ENCODE measurements at places on chromosomes 3 and 15. TPM values are rescaled to one million over a fixed set of nuclear protein-coding genes. Genes with fewer than 3 reads are reported as not detected.

- no peak overlapping the region for H3K4me3 ChIP-seq
- no peak for DNase-seq
- no peaks in the 10 kb centered on the region for H3K4me1 ChIP-seq
- no peaks in the 10 kb centered on the region for H3K27me3 ChIP-seq
- no peaks in the 10 kb centered on the region for H3K36me3 ChIP-seq
- H3K27ac ChIP-seq, result no peak overlapping the region
Measured at GRCh38 chr3:56133423-56133822, 334.8 kb downstream of the ERC2 start.

DNA sequence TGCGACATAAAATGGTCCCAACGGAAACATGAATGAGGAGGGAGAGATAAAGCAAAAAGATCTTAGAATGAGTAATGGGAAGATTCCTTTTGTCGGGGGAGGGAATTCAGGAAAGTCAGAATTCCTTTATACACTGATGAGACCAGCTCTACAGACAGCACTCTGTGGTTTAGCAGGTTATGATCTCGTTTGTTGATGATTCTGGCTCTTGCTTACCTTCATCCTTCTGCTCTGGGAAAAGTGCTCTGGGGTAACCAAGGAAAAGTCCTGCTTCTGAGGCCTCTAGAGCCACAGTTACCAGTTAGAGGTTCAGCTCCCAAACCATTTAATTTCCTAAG, 150.7 kb upstream of the NR2E3 start:
- H3K4me1 ChIP-seq, result no peaks in the 10 kb centered on the region
- H3K27ac ChIP-seq, result no peak overlapping the region
- H3K36me3 ChIP-seq, result no peaks in the 10 kb centered on the region
- no peak overlapping the region for H3K4me3 ChIP-seq
- H3K27me3 ChIP-seq, result no peaks in the 10 kb centered on the region
- DNase-seq, result no peak

GRCh38 chr3:100073714-100074307, 40.5 kb downstream of the FILIP1L start:
- H3K27me3 ChIP-seq, result no peaks in the 10 kb centered on the region
- no peaks in the 10 kb centered on the region for H3K36me3 ChIP-seq

GRCh38 chr3:138203938-138204337, 16.8 kb downstream of the ARMC8 start:
- peaks cover 7% of the 10 kb centered on the region for H3K4me1 ChIP-seq
- H3K4me3 ChIP-seq, result no peak overlapping the region
- no peak overlapping the region for H3K27ac ChIP-seq
- peaks cover 6% of the 10 kb centered on the region for H3K36me3 ChIP-seq
- no peaks in the 10 kb centered on the region for H3K27me3 ChIP-seq

- no peaks in the 10 kb centered on the region for H3K4me1 ChIP-seq
- H3K27ac ChIP-seq, result no peak overlapping the region
- H3K36me3 ChIP-seq, result no peaks in the 10 kb centered on the region
Measured at GRCh38 chr3:73745526-73746191, 120.9 kb upstream of the PDZRN3 start.

Gene CXCR6
- total RNA-seq, result 10.2 TPM

Gene NR2E3
- total RNA-seq, result 3.1 TPM

Gene LTF
- total RNA-seq, result 24.9 TPM

Gene CCR3
- total RNA-seq, result not detected

Gene DLL4
- total RNA-seq, result 9.5 TPM

Gene AMT
- 59.7 TPM for total RNA-seq
